Activated T-cell treated with anti-CD3 and anti-CD28 coated beads, Interleukin-2, amount 50 U/mL, for 24 hours (primary cell): ENCODE measurements at places on chromosomes 16 and 17.

- DNase-seq = no peak
Observed at GRCh38 chr17:49616601-49617131, 41.0 kb downstream of the NXPH3 start.

DNA sequence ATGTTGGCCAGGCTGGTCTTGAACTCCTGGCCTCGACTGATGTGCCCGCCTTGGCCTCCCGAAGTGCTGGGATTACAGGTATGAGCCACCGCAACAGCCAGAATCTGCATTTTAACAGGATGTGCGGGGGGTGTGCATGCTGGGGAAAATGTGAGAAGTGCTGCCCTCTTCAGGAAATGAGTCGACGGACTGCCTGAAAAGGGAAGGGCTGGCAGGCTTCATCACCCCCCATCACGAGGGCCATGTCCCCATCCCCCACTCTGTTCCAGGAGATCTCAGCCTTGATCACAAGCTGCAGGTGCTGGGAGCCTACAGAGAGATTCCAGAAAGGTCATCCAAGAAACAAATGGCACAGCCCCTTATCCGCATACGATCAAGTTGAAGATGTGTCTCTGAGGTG, 195.3 kb upstream of the RPL38 start:
- peak; percentile 39 for DNase-seq

GRCh38 chr16:56372013-56372634, 53.2 kb downstream of the AMFR start:
- peak; percentile 25 for DNase-seq

- DNase-seq = no peak
Observed at GRCh38 chr16:35425270-35425669, 1965.9 kb downstream of the TP53TG3F start.

GRCh38 chr17:32870027-32870670, 6.8 kb downstream of the MYO1D start:
- DNase-seq = no peak
